ENCODE measurements at places on chromosomes 3 and 15.

DNA sequence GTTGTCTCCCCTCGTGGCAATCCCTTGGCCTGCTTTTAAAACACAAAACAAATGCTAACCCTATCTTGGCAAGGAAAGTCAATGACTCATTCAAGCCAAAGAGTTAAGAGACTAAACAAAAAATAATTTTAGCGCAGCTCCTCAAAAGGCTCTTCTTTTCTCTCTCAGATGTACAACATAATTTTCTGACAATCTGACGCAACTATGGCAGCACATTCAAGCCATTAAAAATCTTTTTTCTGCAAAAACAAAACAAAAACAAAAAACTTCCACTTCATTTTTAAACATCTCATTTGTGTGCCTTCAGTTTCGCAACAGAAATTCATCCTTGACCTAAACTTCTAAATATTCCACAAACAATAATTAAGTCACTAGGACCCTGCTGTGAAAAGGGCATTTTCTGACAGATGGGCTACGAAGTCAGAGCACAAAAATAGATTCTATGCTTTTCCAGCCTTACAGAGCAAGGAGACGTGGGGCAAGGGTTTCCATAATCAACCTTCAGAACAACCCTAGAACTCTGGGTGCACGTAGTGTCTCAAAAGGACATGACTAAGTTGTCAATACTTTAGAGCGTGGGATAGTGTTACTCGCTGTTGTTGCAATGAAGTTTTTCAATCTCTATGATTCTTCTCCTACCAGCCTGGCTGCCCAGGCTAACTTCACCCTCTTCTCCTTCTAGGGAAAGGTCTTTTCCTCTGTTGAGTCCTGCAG lies 84.3 kb downstream of the MB21D2 start:
- DNase-seq: no peak

DNA sequence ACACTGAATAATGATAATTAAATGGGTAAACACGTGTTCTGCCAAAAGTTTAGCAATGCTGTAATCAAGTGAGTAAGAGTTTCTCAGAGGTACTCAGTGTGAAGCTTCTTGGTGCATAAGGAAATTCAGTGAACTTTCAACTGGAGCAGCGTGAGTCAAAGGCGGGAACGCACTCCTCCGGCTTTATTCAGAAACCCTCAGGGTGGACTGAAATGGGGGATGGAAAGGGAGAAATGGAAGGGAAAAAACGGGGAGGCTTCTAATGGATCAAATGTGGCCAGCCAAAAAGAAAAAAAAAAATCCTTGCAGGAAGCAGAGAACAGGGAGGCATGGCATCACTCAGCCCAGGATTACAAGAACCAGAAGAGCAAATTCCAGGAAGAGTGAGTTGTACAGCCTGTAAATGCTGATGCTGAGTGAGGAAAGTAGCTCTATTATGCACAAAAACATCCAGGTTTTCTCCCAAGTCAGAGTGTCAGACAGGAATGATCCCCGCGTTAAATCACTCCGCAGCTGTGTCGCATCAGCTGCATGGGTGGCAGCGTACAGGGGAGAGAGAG lies 85.3 kb downstream of the ASB7 start:
- DNase-seq: no peak

DNA sequence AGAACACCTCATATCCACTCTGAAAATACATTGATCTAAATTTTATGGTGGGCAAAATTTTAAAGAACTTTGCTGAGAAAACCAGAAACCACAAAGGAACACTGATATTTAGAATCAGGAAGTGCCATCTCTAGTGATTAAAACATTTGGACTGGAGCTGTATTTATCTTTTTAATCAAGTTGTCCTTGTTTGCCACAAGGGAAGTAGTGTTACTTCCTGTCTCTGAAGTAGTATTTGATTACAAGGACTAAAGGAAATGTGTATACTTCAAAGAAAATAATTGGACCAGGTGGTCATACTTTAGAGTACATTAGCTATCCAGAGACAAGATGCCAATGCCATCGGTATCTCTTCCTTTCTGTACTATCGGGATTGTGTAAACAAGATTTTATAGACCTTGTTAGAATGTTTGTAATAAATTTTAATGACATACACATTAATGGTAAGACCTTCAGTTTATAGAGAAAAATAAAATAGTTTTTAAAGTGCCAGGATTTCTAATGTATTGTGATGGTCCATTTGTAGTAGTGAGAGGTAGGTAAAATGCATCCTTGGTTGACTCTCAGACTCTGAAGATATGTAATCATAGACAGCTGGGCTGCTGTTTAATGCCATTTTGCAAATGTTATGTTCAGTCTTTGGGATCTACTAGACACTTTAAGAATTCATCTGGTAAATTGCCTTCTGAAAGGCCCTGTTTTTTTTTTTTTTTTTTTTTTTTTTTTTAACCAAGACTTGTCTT lies 131.9 kb downstream of the B3GALNT1 start:
- no peak for DNase-seq

DNA sequence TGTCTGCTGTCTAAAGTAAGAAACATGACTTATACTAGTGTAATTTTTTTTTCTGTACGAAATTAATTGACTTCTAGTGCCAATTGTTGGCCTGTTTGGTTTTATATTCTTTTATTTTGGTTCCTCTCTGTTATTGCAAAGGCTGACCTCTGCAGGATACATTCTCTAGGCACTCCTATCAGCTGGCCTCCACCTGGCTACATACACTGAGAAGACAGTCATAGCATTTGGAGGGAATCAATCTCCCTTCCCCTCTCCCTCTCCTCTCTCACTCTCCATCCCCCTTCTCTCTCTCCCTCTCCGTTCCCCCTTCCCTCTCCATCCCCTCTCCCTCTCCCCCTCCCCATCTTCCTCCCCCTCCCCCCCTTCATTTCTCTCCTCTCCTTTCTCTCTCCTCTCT lies 116.7 kb downstream of the MCTP2 start:
- DNase-seq: no peak
